ENCODE measurements at places on chromosomes 3 and 15.

- DNase-seq, result no peak
Measured at GRCh38 chr3:188184160-188184559, 30.2 kb downstream of the LPP start.

DNA sequence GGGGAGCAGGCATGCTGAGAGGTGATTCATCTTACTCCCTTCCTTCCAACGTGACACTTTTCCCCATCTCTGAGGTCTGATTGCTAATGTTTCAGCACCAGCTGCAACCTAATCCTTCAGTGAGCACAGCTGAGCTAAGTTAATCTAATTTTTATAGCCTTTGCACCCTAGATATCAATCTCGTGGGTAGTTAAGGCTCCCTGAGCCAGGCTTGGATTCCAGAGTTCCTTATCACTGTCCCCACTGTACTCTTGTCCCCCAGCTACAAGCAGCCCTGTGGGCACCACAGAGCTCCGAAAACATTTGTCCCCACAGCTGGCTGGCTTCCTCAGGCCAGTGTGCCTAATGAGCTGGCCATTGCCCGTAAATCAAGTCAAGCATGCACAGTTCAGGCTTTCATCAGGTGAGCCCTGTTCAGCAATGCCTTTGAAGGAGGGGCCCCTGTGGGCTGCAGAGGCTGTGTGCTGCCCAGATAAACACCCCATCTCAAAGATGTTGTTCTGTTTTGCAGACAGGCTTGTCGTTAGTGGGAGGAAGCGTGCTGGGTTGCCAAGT is 376.9 kb upstream of the RASGRP1 start:
- no peak for DNase-seq

GRCh38 chr3:60313951-60314461 is 937.2 kb downstream of the FHIT start:
- no peak for DNase-seq

DNA sequence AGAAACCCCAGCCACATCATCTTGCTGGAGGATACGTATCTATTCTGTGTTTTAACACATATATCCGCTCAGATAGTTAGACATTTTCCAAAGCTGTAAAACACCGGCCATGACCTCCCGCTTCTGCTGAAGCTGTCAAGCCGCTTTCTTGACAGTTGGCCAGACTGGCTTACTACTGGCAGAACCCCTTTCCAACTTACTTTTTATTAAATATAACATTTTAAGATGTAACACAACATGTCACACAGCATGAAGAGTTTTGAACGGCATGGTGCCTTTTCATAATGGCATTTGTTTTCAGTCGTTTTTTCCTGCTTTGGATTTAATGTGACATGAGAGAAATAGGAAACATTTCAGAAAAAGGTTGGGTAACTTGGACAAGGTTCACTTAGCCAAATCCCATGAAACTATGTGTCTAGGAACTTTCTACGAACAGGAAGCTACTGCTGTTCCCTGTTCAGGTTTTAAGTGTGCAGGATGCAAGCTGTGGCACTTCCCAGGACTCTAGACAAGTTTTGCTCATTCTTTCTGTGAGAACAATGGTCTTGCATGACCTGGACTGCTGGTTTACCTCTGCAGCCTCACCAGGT is 281.4 kb downstream of the THSD4 start:
- no peak for DNase-seq

DNA sequence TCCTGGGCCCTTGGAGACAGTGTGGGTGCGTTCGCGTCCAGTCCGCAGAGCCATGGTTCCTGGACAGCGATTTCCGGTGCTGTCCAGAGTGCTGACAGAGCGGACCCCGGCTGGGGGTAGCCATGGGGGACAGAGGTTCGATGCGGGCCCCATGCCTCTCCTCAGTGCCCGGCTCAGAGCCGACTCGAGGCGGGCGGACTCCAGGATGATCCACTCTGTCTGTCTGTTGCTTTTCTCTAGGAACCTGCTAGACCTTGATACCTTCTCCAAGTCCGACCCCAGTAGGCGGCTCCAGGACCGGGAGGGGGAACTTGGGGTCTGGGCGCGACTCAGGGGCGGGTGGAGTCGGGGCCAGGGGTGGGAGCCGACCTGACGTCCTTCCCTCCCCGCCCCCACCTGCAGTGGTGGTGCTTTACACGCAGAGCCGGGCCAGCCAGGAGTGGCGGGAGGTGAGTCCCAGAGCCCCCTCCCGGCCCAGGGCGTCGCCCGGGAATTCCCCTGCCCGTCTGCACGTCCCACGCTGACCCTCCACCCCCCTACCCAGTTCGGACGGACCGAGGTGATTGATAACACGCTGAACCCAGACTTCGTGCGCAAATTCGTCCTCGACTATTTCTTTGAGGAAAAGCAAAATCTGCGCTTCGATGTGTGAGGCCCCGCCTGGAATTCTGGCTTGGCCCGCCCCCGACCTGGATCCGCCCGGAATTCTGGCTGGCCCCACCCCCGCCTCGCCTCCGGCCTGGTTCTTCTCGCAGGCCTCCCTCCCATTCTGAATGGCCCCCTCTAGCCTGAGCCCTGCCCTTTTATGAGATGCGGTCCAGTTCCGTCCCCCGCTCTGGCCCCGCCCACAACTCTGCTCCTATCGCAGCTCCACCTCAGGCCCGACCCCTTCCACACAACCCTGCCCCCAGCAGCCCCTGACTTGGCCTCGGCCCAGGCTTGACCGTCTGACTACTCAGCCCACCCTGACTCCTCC is 1.0 kb downstream of the CPNE9 start:
- peak; percentile 6 for DNase-seq

GRCh38 chr15:29066838-29067237 is 181.1 kb downstream of the APBA2 start:
- no peak for DNase-seq

DNA sequence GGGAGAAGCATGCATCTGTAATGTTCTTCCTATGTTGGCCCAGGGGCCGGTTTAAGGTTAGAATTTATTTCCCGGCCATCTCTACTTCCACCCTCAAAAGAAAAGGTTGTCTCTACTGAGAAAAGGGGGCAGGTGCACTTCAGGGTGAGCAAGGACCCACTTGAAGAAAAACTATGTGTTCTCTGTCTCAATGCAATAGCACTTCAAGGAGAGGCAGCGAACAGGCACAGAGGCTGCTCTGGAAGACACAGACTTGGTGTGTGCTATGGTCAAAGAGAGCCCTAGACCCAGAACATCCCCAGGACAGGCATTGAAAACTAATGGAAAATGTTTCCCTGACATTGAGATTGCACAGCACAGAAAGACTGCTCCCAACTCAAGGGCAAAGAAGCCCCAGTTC is 7.6 kb downstream of the MINDY4B start:
- no peak for DNase-seq

GRCh38 chr3:48690846-48691458 is 5.2 kb upstream of the NCKIPSD start:
- no peak for DNase-seq

DNA sequence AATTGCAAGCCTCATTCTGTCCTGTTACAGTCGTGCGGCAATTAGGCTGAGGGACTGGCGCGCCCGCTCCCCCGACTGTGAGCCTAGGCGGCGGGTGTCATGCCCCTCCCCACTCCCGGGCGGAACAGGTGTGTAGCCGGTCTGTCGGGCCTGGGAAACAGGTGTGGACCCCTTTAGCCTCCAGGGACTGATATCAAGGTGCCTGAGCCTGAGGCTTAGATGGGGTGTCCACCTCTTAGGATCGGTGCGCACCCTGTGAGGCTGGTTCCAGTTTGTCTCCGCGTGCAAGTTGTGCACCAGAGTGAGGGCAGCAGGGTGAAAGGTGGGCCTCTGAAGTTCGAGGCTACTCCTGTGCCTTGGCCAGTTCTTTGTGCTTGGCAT is 686 bp downstream of the VPS8 start:
- no peak for DNase-seq

DNA sequence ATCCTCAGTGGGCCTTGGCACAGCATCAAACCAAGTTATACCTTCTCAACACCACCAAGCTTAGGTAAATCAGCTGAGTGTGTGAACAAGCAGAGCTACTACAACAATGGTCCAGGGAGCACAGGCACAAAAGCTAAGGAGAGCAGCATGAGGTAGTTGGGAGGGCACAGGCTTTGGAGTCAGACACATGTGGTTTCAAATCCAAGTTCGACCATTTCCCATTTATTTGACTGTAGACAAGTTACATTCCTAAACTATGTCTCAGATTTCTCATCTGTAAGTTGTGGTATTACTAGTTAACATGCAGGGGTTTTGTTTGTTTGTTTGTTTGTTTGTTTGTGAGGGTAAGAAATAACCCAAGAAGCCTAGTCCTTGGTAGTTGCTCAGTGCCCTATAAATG is 46.9 kb downstream of the MLH1 start:
- no peak for DNase-seq

DNA sequence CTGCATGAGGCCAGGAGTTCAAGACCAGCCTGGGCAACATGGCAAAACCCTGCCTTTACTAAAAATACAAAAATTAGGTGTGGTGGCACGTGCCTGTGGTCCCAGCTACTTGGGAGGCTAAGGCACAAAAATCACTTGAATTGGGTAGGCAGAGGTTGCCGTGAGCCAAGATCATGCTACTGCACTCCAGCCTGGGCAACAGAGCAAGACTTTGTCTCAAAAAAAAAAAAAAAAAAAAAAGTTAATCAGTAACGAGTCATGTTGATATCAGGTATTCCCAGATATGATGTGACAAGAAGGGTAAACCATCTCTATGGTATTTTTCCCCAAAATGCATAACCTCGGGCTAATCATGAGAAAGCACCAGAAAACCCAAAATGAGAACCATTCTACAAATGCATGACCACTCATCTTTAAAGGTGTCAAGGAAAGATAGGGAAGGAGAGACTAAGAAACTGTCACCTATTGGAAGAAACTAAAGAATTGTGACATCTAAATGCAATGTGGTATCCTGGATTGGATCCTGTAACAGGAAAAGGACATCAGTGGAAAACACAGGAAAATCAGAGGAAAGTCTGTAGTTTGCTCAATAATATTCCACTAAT is 66.5 kb upstream of the MAP4 start:
- no peak for DNase-seq

DNA sequence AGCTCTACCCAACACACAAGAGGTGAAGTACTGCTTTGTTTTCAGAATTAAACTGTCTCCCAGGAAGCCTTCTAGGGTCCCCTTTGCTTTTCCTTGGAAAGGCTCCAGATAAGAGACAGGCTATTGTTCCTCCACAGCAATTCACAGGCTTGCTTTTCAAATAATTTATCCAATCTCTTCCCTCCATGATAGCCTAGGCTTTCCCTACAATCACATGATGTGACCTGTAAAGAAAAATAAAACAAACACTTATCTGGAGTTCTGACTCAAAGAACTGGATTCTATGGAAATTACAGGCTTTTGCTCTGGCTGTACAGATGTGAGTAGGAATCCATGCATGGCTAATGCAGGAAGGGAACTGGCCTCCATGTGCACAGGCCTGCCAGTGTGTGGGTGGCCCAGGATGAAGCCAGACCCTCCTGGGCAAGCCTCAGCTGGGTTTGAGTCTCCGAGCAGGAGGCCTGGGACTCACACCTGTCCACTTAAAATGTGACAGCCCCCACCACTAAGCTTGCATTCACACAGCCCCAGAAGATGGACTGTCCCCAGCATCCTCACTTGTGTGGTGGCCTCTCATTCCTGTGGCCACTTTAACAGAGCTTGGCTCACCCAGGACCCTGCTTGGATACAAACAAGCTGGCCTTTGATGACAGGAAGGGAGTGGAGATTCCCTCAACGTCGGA is 75.8 kb upstream of the LEKR1 start:
- DNase-seq, result no peak

- DNase-seq, result no peak
Measured at GRCh38 chr3:55675478-55675877, 188.4 kb upstream of the WNT5A start.

DNA sequence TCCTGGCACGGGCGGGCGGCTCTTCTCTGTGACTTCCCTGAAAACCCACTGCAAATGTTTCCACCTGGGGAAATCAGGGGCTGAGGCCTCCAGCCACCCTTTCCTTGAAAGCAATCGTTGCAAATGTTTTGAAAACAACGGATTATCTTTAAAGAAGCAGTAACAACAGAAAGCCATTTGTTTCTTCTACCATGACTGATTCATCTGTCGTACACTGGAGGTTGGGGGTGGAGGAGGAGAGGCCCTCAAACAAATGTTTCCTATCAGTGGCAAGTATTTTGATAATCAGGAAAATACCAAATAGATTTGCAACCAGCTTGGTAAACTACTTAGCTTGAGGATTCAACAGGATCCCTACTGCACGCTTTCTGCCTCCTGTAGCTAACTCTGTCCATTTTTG is 114.9 kb downstream of the PDZRN3 start:
- no peak for DNase-seq

DNA sequence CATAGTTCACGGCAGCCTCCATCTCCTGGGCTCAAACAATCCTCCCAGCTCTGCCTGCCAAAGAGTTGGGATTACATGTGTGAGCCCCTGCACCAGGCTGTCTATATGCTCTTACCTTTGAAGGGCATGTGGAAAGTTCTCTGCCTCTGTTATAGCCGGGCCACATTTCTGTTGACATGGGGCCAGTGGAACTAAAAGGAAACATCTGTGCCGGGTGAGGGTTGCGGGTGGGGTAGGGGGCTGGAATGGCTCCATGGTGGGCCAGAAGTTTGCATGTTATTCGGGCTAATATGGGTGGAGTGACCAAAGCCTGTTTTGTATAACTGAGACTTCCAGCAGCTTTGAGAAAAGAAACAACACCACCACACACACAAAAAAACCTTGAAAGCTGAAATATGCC is 8.3 kb upstream of the CLEC3B start:
- no peak for DNase-seq

DNA sequence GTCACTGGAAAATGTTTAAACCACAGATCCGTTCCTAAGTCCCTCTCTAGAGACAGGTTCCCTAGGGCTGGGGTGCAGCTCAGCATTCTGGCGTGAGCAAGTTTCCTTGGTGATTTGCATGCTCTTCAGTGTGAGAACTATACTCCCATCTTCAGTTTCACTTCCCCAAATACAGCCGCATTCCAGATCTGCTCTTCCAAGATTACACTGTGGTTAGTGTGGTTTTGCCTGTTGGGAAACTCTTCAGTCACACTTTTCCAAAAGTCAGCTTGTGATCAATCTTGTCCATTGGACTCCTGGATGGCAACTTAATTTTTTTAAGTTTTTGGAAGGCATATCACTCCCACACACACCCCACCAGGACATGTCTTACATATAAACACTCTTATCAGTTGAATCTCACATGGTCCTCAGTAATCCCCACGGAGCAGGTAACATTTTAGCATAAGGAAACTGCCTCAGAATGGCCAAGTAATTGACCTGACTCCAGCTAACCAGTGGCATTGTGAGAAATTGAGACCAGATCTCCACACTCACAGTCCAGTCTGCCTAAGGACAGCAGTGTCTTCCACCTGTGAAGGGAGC is 33.5 kb upstream of the PTPN23 start:
- no peak for DNase-seq

- no peak for DNase-seq
Measured at GRCh38 chr15:38005953-38006808, 71.7 kb downstream of the TMCO5A start.

GRCh38 chr15:67396114-67396513 is 124.8 kb upstream of the C15orf61 start:
- no peak for DNase-seq

- no peak for DNase-seq
Measured at GRCh38 chr3:158337110-158337509, 227.2 kb downstream of the RSRC1 start.

GRCh38 chr3:127170814-127171213 is 22.1 kb upstream of the PRR23E start:
- DNase-seq, result no peak

All from CD4-positive, alpha-beta T cell treated with Interleukin-17A for 1 hour (primary cell).